ENCODE measurements at places on chromosomes 2 and 18. TPM values are rescaled to one million over a fixed set of nuclear protein-coding genes. Genes with fewer than 3 reads are reported as not detected.

- DNase-seq: no peak
Measured at GRCh38 chr2:3487432-3487831, 31.9 kb downstream of the ADI1 start.

- no peak for DNase-seq
Measured at GRCh38 chr2:187702157-187702556, 147.9 kb upstream of the TFPI start.

GRCh38 chr2:49714454-49714853, 560.1 kb upstream of the FSHR start:
- DNase-seq: no peak

DNA sequence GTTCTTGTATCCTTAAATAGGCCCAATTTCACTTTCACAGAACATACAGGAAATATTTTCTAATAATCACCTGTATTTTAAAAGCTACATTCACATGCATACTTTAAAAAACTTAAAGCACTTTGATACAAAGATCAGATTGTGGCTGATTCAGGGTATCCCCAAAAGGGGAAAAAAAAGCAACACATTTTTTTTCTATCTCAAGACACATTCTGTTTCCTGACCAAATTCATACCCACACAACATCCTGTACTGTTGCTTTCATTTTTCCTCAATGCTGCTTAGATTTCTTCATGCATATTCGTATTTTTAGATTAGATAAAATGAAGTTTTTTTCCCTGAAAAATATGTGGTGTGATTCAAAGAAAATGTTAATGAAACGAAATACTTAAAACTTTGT, 122.5 kb downstream of the TMEFF2 start:
- no peak for DNase-seq

DNA sequence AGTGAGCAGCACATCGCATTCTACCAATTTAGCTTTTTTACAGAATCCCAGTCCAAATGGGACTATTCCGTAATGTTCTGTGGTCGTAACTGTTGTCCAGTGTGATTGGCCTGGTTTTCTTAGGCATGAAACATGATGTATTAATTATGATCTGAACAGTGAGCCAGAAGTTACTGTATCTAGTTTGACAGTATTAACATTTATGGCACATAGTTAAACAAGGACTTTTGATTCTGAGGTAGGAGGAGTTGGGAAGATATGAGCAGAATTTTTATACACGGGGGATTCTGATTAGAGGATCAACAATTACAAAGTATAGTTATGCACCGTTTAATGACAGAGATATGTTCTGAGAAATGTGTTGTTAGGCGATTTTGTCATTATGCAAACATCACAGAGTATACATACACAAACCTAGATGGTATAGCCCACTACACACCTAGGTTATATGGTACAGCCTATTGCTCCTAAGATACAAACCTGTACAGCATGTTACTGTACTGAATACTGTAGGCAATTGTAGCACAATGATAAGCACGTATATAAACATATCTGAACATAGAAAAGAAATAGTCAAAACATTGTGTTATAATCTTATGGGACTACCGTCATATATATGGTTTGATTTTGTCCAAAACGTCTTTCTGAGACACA, 85.0 kb downstream of the DPP10 start:
- no peak for DNase-seq

DNA sequence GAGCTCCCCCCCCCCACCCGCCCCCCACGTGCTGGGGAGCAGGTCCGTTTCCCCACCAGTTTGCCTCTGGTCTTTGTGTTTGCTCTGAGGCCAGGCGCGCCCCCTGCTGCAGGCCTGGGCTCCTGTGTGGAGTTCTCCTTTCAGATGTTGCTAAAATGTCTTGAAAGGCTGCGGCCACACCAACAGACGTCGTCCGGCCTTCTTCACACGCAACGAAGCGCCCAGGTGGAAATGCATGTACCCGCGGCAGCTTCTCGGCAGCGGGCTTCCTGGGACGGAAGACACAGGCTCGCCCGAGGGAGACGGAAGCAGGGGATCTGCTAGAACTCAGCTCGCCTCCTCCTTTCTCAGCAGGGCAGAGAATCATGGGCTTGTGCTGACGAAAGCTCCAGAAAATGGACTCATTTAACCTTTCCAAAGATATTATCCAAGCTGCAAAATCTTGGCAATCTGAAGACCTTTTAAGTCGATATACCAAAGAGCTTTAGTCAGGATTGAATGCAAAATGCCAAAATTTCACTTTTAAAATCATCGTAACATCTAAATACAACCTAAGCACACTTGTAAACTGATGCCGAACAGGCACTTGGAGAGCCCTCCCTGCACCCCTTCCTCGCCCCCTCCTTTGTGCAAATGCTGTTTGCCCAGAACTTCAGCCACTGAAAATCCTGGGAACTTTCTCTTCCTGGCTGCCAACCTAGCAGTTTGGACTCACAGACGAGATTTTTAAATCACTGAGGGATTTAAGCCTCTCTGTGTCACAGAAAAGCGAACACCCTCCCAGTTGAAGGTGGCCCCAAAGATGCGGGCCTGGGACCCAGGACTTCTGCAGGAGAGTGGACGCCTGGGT, 125.5 kb upstream of the ZNF516 start:
- peak; percentile 89 for DNase-seq

DNA sequence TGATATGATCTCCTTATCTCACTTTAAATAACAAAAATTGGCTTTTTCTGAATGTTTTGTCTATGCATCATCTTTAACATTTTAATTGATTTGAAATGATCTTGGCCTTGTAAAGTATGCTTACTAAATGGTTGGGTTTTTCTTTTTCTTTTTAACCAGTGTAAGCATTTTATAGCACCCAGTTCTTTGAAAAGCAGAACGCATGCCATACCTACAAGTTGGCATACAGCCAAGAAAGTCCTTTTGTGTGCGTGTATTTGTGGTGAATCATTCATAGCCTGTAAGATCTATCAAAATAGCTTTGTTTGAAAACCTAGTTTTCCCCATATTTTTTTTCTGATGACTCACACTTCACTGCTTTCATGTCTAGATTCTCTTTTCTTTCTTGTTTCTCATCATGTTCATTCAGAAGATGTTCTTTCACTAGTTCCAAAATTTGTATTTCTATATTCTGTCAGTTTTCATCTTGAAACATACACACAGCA, 4.1 kb upstream of the VRK2 start:
- peak; percentile 62 for DNase-seq

DNA sequence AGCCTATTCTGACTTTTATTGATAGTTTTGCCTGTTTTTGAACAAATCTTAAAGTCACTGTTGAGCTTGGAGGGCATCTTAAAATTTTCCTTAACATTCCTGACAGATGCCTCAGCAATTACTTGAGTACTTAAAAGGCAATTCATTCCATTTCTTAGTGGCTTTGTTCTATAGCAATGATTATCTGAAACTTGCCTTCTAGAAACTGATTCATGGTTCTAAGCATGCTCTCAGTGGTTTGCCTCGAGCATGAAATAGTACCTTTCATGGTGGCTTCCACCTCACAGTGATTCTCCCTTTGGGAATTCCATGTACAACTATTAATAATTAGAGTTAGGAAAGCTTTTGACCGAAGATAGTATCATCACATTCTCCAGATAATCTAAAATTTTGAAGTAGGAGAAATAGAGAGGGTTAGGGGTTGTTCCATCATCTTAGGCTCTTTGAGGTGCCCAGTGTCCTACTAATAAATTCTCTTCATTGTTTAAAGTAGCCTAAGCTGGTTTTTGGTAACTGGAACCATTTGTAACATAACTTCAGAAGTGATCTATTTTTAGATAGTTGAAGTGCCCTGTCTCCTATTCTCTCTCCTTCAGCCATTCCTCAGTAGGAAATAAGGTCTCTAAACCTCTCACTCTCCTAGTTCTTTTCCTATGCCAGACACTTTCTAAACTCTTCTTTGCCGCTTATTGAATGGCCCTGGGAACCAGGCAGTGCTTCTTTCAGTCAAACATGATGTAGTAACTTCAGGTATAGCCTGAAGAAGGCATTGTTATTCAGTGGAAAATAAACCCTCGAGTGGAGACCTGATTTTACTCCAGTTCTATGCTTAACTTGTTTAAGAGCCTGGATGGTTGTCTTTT, 156.1 kb downstream of the HAUS1 start:
- no peak for DNase-seq

DNA sequence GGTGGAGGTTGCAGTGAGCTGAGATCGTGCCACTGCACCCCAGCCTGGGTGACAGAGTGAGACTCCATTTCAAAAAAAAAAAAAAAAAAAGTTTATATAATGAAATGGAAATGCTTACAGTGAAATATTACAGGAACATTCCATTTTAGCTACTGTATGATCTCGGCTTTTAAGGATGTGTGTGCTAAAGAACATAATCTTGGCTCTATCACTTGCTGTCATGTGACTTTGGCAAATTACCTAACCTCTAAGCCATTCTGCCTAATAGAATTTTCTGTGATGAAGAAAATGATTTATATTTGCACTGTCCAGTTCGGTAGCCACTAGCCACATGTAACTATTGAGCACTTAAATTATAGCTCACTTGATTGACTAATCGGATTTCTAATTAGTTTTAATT, 36.3 kb downstream of the SMAD4 start:
- DNase-seq: no peak

DNA sequence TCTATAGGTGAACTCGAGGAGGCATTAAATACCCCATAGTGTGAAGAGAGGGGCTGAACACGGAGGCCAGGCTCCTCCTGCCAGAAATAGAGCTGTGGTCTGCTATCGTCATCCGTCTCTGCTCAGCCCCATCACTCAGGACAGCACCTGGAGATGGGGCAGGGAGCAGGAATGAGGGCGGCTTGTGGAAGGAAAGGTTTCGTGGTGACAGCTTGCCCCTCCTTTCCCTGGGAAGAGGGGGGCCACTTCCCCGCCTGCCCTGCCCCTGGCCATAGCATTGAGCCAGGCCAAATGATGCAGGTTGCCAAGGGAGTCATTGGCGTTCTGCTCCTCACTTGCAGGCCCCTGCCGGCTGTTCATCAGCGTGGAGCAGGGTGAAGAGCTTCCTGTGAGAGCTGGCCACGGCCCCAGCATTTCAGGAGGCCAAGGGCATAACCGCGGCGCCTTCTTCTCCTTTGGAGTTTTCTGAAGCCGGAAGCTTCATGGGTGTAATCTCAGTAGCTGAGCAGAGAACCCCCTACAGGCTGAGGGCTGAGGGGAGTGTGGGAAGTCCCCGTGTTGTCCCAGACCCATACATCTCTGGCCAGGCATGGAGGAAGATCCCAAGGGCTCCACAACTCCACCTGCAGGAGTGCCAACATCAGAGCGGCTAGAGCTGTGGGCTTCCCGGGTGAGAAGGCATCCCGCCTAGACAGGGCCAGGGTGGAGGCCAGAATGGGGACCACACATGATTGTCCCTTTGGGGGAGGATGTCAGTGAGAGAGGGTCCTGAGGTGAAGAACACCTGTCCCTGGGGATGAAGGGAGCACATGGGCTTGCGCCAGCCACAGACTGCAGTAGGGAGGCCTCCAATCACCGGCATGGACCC, 112.5 kb upstream of the GLI2 start:
- DNase-seq: no peak

DNA sequence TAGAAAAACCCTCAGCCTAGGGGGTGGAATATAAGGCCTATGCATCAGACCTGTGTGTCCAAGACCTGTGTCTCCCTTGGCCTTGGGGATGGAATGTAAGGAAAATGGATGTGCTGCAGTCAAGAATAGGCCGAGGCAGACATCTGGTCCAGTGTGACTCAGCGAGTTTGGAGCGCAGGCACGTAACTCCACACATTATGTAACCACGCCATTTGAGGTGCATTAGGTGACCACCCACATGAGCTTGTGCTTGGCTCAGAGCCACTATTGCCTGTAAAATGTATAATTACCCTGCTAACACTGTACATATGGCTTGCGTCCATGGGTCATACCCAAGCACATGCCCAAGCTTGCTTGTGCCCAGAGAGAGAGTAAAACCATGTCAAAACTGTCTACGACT, 580.9 kb upstream of the HNMT start:
- DNase-seq: peak; percentile 7

DNA sequence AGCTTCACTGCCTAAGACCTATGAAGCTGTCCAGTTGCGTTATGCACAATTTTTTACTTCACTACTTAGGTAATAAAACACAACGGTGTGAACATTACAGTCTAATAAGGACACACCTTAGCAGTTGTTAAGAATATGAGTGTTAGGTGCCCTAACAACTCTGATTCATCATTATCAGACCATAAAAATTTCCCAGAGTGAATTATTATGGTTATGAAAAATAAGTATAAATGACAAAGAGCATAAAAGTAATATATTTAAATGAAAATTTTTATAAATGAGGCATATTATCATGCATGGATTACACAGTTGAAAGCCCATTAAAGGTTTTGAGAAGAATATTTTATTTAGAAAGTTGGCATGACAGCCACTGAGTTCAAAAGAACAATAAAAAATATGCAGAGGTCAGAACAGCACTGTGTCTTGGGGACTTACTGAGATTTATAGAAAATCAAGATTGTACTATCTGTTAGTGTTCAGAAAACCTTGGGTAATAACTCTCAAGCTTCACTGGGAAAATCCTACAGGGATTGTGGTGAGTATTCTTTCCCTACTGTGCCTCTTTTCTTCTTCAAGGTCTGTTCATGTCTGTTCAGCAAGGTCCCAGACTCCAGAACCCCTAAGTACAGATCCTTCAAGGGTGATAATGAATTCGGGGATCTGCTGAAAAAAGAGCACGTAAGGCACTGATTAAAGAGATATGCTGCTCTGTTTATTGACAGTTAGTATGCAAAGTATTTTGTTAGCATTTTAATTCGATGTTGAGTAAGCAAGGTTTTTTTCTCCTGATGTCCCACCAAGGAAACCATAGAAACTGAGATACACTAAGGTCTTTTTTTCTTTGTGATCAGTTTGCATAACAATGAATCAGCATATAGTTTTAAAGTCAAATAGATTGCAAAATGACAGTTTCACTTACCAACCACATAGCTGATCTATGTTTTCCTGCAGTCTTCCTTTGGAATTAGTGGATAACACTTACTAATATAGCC, 250.0 kb downstream of the DSEL start:
- no peak for DNase-seq

The KCNG2 gene
- total RNA-seq: 0.80 TPM

The IL1R1 gene
- 163 TPM for total RNA-seq

The ATP6V1B1 gene
- total RNA-seq: 1.4 TPM

The GNAL gene
- 3.7 TPM for total RNA-seq

The HS6ST1 gene
- 37.7 TPM for total RNA-seq

The OTOS gene
- total RNA-seq: not detected
